ENCODE measurements at places on chromosomes 7 and 10.

GRCh38 chr10:7030134-7030855, 380.5 kb downstream of the SFMBT2 start:
- H3K27me3 ChIP-seq: no peaks in the 10 kb centered on the region
- DNase-seq: no peak

- peak; percentile 71 for DNase-seq
- peak overlapping the region; percentile 51 for H3K4me3 ChIP-seq
- peaks cover 21% of the 10 kb centered on the region for H3K4me1 ChIP-seq
These were observed 44.5 kb upstream of the AGR3 start for GRCh38 chr7:16926283-16926682.

GRCh38 chr7:19210893-19211413, 65.7 kb upstream of the FERD3L start:
- no peak for DNase-seq
- peaks cover 9% of the 10 kb centered on the region for H3K4me1 ChIP-seq
- no peaks in the 10 kb centered on the region for H3K36me3 ChIP-seq
- H3K4me3 ChIP-seq: no peak overlapping the region

DNA sequence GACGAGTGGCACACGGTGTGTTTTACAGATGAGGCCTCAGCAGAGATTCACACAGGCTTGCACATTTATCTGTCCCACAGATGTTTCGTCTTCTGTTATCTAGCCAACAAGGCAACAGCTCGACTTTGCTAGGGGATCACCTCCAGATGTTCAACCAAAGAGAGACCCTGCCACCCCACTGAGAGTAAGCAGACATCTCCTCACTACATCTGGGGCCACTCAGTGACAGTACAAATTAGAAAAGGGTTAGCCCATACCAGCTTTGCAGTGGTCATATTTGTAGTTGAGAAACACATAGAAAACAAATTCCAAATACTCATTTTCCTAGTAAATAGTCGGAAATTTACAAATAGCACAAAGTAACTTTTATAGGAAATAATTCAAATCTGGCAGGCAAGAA, 164.2 kb downstream of the HDAC9 start:
- no peaks in the 10 kb centered on the region for H3K27me3 ChIP-seq
- DNase-seq: no peak
- H3K27ac ChIP-seq: no peak overlapping the region
- no peak overlapping the region for H3K4me3 ChIP-seq
- no peaks in the 10 kb centered on the region for H3K36me3 ChIP-seq

- H3K27me3 ChIP-seq: no peaks in the 10 kb centered on the region
- H3K4me3 ChIP-seq: no peak overlapping the region
- H3K27ac ChIP-seq: no peak overlapping the region
- DNase-seq: no peak
These were observed 26.9 kb upstream of the SLC29A4 start for GRCh38 chr7:5255832-5256231.

GRCh38 chr7:491292-491957, 28.2 kb downstream of the PDGFA start:
- no peaks in the 10 kb centered on the region for H3K36me3 ChIP-seq
- no peaks in the 10 kb centered on the region for H3K4me1 ChIP-seq
- peaks cover 38% of the 10 kb centered on the region for H3K27me3 ChIP-seq
- H3K4me3 ChIP-seq: no peak overlapping the region
- DNase-seq: no peak

DNA sequence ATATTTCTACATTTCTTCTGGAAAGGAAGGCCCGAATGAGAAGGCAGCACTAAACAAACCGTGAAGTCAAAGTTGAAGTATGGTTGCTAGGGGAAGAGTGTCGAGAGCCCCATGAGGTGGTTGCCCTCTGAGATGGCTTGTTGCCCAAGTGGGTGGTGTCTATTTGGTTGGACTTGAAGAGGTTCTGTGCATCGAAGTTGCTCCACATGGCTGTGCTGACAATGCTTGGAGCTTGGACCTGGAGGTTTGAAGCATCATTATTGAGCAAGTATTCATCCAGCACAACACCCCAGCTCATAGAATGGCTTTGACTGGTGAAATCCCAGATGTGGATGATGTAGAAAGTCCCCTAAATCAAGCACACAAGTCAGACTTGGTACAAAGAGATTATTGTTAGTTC, 165.2 kb upstream of the CDCA7L start:
- DNase-seq: no peak
- no peaks in the 10 kb centered on the region for H3K4me1 ChIP-seq
- H3K27ac ChIP-seq: no peak overlapping the region
- no peak overlapping the region for H3K4me3 ChIP-seq
- no peaks in the 10 kb centered on the region for H3K36me3 ChIP-seq
- no peaks in the 10 kb centered on the region for H3K27me3 ChIP-seq

DNA sequence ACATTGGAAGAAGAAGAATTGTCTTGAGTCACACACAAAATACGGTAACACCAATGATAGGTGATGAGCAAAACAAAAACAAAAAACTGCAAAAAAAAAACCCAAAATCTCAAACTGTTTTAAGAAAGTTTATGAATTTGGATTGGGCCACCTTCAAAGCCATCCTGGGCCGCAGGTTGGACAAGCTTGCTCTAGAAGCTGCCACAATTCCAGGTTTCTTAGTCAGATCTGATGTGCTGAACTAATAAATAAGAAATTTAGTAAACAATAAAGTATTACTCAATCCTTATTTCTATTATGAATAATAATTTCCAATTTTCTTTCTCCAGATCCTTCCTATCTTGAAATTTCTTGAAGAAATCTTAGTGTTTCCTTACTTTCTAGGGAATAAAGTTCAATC, 10.0 kb downstream of the WASL start:
- H3K4me1 ChIP-seq: no peaks in the 10 kb centered on the region
- no peaks in the 10 kb centered on the region for H3K27me3 ChIP-seq
- H3K36me3 ChIP-seq: no peaks in the 10 kb centered on the region
- no peak overlapping the region for H3K4me3 ChIP-seq

DNA sequence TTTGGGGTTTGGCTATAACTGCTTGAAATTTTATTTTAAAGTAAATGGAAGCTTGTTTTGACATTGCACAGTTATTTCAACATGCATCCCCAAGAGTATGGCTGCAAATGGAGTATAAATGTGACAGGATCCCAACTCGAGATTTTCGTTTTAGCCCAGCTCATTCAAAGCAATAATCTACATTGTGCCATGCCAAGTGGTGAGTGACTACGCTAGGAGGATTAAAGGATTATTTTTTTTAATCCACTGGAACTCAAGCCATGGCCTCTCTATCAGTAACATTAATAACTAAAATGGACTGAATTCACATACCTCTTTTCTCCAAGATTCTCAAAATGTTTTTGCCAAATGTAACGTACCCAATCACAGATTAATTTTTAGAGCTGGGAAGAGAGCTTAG, 60.6 kb upstream of the AUTS2 start:
- no peaks in the 10 kb centered on the region for H3K27me3 ChIP-seq
- H3K36me3 ChIP-seq: no peaks in the 10 kb centered on the region
- H3K4me1 ChIP-seq: no peaks in the 10 kb centered on the region

- no peaks in the 10 kb centered on the region for H3K27me3 ChIP-seq
- peaks cover 37% of the 10 kb centered on the region for H3K36me3 ChIP-seq
- no peak for DNase-seq
- no peak overlapping the region for H3K27ac ChIP-seq
These were observed 14.9 kb upstream of the ARPC1B start for GRCh38 chr7:99359465-99360154.

DNA sequence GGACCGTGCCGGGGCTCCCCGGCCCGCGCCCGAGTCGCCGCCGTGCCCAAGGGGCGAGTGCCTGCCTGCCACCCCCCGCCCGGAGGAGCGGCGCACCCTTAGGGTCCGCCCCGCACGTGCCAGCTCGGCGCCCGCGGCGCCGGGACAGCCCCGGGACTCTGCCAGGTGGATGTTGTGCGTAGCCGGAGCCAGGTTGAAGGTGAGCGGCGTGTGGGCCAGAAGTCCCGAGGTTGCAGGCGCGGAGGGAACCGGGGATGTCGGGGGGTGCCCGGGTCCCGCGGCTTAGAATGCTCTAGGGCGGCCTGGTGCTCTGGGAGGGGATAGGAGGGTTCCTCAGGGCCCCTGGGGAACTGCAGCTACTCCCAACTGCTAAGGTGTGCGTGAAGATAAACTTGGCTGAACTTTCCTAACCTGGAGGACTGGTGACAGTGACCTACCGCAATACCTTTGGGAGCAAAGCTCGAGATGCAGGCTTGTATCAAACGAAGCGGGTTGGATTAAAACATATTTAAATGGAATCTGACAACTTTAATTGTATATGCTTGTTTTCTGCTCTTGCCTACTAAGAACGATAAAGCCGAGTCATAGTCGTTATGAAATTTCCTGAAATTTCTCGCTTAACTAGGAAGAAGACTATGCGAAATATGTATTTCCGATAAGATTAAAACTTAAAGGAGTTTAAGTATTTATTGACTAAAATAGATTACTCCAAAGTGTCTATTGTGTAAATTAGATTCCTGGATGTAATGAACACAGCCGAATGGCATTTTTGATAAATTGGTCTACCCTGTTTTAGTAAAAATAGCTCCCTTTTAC, at the start of gene CUX1:
Gene CUX1 (plus strand): TSS at position 156 of the 816 bp plus-strand sequence. CDS start 14 bp downstream, at position 170.
- H3K27ac ChIP-seq: no peak within 1 kb of the TSS
- H3K4me3 ChIP-seq: peak within 1 kb of the TSS; percentile 71
- peak; percentile 26 for DNase-seq
- H3K4me1 ChIP-seq: peaks cover 7% of the 10 kb centered on the region
- no peaks in the 10 kb centered on the region for H3K27me3 ChIP-seq
- no peaks in the 10 kb centered on the region for H3K36me3 ChIP-seq

- no peak overlapping the region for H3K27ac ChIP-seq
- DNase-seq: no peak
- H3K4me1 ChIP-seq: no peaks in the 10 kb centered on the region
- H3K27me3 ChIP-seq: peaks cover 71% of the 10 kb centered on the region
- no peak overlapping the region for H3K4me3 ChIP-seq
- H3K36me3 ChIP-seq: no peaks in the 10 kb centered on the region
These were observed 61.5 kb downstream of the SLIT1 start for GRCh38 chr10:97124211-97124610.

DNA sequence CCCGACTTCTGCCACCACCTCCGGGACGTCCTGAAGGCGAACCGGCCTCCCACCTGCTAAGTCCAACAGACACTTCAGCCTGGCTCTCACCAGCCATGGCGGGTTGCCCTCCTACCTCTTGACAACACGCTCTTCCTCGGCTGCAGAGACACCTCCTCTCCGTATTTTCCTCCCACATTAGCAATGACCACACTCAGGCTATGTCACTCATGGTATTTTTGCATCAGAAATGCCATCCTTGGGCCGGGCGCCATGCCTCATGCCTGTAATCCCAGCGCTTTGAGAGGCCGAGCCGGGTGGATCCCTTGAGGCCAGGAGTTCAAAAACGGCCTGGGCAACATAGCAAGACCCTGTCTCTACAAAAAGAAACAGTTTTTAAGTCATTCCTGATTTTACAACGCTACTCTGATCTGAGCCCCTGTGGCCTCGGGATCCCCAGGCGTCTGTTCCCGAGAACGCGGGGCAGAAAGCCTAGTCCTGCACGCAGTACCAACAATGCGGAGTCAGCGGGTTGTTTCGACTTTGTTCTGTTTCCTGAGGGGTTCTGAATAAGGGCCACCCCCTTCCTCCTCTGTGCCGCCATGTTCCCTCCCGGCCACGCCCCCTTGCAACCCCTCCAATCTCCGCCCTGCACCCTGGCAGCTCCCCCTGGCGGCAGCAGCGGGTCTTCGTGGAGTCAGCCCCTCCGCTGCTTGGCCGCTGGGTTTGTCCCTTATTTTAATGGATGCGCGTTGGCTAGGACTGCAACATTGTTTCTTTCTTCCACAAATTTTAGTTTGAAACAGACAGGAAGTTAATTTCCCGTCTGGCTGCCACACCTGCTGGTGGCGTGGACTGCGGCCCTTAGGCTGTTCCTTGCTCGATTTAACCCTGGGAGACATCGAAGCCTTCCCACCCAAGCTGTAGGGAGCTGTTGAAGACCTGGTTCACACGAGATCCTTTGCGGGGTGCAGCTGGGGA, 9.7 kb upstream of the ZFAND2A start:
- H3K36me3 ChIP-seq: peaks cover 5% of the 10 kb centered on the region
- peak overlapping the region; percentile 6 for H3K27ac ChIP-seq
- no peaks in the 10 kb centered on the region for H3K4me1 ChIP-seq
- DNase-seq: peak; percentile 93
- peak overlapping the region; percentile 77 for H3K4me3 ChIP-seq

GRCh38 chr7:34735526-34735925, 77.5 kb downstream of the NPSR1 start:
- H3K4me3 ChIP-seq: no peak overlapping the region
- H3K4me1 ChIP-seq: no peaks in the 10 kb centered on the region
- H3K27me3 ChIP-seq: no peaks in the 10 kb centered on the region

All from GM23248 (cell line).